Right cardiac atrium (tissue), 5 donors: ENCODE measurements at places on chromosomes 2 and 18. TPM values are rescaled to one million over a fixed set of nuclear protein-coding genes. Genes with fewer than 3 reads are reported as not detected.

DNA sequence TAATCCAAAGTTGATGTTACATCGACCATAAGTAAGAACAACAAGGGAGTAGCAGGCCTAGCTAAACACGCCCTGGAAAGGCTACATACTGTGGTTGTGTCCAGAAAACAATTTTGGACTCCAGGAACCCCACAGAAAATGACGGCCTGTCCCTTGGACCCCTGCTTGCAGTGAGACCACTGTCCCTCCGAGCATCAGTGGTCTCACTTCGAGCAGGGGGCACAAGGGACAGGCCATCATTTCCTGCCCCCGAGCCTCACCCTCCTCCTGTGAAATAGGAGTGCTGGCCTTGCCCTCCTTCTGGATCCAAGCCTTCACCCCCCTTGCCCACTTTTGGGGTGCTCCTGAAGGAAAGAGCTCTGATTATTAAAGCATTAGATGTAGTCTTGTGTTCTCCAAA lies 144.4 kb downstream of the CTIF start:
- DNase-seq: no peak

- no peak for DNase-seq
Observed at GRCh38 chr2:217790681-217791392, 212.0 kb downstream of the TNS1 start.

GRCh38 chr2:64213532-64214275 lies 69.5 kb upstream of the PELI1 start:
- DNase-seq: no peak

- DNase-seq: no peak
Observed at GRCh38 chr2:188091220-188091619, 200.5 kb upstream of the GULP1 start.

GRCh38 chr18:21805771-21806366 lies 65.3 kb downstream of the MIB1 start:
- peak; percentile 42 for DNase-seq

The TMEM131 gene
- 11.5 TPM for polyA plus RNA-seq

The DUSP2 gene
- polyA plus RNA-seq: 2.2 TPM

DNA sequence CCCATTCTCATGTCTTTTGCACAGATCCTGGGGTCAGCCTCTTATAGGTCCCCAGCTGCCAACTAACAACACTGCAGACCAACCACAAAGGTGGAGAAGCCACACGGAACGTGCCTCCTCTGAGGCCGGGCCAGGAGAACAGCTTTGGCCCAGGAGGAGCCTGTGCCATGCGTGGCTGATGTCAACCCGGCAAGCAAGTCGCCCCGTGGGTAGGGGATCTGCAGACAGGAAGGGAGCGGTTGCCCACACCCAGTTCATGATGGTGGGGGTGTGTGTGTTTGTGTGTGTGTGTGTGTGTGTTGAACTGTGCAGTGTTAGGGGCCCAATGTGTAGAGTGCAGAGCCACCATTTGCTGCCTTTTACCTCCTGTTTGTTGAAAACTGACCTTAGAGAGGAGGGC lies 2.4 kb upstream of the CLEC4F start:
- DNase-seq: no peak

- DNase-seq: no peak
Observed at GRCh38 chr18:62242955-62243354, 55.9 kb downstream of the RELCH start.

The FAHD2A gene
- polyA plus RNA-seq: 32.2 TPM

The RGPD4 gene
- not detected for polyA plus RNA-seq

The RAX gene
- polyA plus RNA-seq: not detected

- no peak for DNase-seq
Observed at GRCh38 chr2:172834881-172835280, 99.2 kb downstream of the RAPGEF4 start.
